Right cardiac atrium (tissue), 5 donors: ENCODE measurements at places on chromosomes 13 and 19. TPM values are rescaled to one million over a fixed set of nuclear protein-coding genes. Genes with fewer than 3 reads are reported as not detected.
A peak's percentile ranks its signal among the peaks of the same experiment; 100 is the strongest.

The ICAM5 gene
- 1.0 TPM for total RNA-seq

- DNase-seq: no peak
These were observed 19.4 kb downstream of the BRCA2 start for GRCh38 chr13:32334671-32335070.

DNA sequence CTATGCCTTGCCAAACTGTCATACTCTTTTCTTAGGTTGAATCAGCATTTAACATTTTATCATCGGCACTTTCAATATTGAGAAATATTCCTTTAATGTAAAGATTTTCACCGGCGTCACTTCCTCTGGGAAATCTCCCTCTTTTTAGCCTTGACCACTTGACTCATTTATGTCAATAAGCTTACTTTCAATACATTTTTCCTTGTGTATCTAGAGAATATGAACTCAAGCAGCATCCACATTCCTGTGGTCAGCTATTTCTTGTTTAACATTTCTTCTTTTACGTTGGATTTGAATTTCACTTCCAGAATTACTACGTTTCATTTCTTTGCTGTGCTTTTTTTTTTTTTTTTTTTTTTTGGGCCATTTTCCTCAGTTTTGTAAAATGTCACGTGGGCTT is 271.2 kb upstream of the HTR2A start:
- DNase-seq: no peak

DNA sequence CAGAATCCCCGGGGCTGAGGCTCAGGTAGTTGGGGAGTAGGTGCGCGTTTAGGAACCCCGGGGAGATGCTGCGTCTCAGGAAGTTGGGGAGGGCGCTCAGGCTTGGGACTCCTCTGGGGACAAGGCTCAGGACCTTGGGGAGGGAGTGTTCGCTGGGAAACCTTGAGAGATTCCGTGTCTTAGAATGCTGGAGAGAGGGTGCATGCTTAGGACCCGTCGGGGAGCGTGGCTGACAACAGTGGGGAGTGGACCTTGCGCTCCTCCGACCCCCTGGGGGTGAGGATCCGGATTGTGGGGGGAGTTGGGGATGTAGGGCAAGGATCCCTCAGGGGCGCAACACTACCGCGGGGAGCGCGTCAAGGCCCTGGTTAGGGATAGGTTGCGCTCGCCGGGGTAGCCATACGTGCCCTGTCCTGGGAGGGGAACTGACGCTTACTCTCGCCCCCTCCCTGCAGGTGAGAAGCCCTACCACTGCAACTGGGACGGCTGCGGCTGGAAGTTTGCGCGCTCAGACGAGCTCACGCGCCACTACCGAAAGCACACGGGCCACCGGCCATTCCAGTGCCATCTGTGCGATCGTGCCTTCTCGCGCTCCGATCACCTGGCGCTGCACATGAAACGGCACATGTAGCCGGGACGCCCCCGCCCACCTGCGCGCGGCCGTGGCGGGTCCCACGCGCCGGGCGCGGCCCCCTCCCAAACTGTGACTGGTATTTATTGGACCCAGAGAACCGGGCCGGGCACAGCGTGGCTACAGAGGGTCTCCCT is 2.0 kb downstream of the KLF2 start:
- peak; percentile 70 for DNase-seq

GRCh38 chr13:98912846-98913245 is 65.0 kb downstream of the DOCK9 start:
- no peak for DNase-seq

- DNase-seq: no peak
These were observed 2896.2 kb downstream of the PCDH9 start for GRCh38 chr13:64333888-64334287.

- no peak for DNase-seq
These were observed 36.5 kb downstream of the KL start for GRCh38 chr13:33052506-33053280.

The FUT3 gene
- total RNA-seq: not detected

GRCh38 chr19:42228641-42229040 is 8.5 kb downstream of the ZNF526 start:
- DNase-seq: no peak

GRCh38 chr19:2394442-2395292 is 32.7 kb downstream of the TIMM13 start:
- peak; percentile 42 for DNase-seq

GRCh38 chr19:54345938-54346386 is 7.0 kb upstream of the LILRA4 start:
- DNase-seq: no peak

- DNase-seq: no peak
These were observed 1038.1 kb upstream of the PRR20A start for GRCh38 chr13:56102641-56103040.

- no peak for DNase-seq
These were observed 63.8 kb upstream of the LDLR start for GRCh38 chr19:11025445-11025844.

DNA sequence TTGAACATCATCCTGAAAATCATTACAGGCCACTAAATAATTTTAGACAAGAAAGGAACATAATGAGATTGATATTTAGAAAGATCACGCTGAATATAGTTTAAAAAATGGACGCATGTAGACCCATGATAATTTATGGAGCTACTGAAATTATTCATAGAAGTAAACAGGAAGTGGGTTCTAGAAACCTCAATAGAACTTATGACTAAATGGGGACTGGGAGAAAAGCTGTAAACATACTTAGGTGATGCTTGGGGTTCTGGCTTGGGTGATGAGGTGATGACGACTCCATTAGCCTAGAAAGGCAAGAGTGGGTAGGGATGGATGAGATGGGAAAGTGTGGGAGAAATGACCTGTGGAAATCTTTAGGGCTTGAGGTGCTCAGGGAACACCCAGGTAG is 484.0 kb downstream of the MYO16 start:
- no peak for DNase-seq

GRCh38 chr19:40270362-40271089 is 14.6 kb downstream of the AKT2 start:
- no peak for DNase-seq
